ENCODE measurements at places on chromosomes 1 and 21. TPM values are rescaled to one million over a fixed set of nuclear protein-coding genes. Genes with fewer than 3 reads are reported as not detected.

DNA sequence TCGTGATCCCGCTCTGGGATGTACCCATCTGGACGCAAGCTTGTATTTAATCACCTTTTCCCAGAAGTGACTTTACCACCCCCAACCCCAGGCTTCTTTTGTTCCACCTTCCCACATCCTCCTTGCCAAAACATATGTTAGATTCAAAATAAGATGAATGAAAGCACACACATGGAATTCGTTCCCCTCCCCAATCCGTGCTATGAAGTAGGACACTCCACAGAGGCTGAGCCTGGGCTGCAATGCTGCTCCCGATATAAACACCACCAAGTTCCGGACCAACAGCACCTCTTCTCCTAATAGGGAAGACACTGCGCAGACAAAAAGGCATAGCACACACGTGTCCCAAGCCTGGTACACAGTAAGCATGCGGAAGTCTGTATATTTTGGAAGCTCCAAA lies 86.1 kb downstream of the CLSTN1 start:
- H3K27me3 ChIP-seq = no peaks in the 10 kb centered on the region
- no peak for DNase-seq
- H3K4me1 ChIP-seq = no peaks in the 10 kb centered on the region

DNA sequence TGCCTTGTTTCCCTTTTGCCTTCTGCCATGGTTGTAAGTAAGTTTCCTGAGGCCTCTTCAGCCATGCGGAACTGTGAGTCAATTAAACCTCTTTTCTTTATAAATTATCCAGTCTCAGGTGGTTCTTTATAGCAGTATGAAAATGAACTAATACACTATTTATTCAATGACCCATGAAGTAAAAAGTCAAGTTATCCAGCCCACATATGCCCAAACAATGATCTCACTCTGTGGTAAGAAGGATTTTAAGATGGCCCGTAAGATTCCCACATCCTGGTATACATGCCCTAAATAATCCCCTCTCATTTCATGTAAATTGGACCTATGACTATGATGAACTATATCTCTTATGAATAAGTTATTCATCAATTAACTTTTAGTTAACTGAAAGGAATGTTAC lies 1008.3 kb upstream of the B3GALT2 start:
- no peak overlapping the region for H3K4me3 ChIP-seq
- no peak overlapping the region for H3K27ac ChIP-seq
- no peaks in the 10 kb centered on the region for H3K4me1 ChIP-seq
- no peaks in the 10 kb centered on the region for H3K27me3 ChIP-seq
- DNase-seq = no peak

- H3K27me3 ChIP-seq = no peaks in the 10 kb centered on the region
- H3K36me3 ChIP-seq = peaks cover 29% of the 10 kb centered on the region
- no peak for DNase-seq
These were observed 162.4 kb downstream of the PGBD5 start for GRCh38 chr1:230263568-230264195.

DNA sequence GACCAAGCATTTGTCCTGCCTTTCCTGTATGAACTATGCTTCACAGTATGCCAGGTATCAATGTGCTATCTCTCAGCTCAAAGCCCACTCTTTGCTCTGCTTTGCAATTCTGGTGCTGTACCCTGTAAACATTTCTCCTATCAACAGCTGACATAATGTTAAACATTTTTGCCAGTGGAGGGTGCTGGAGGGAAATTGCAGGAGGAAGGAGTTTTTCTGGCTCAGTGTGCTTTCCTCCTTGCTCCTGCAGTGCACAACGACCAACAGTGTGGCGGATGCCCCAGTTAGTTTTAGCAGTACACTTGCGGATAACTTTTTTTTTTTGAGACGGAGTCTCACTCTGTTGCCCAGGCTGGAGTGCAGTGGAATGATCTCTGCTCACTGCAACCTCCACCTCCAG lies 67.1 kb upstream of the PTGFRN start:
- H3K27ac ChIP-seq = no peak overlapping the region
- H3K36me3 ChIP-seq = no peaks in the 10 kb centered on the region
- DNase-seq = peak; percentile 21
- H3K4me3 ChIP-seq = no peak overlapping the region

DNA sequence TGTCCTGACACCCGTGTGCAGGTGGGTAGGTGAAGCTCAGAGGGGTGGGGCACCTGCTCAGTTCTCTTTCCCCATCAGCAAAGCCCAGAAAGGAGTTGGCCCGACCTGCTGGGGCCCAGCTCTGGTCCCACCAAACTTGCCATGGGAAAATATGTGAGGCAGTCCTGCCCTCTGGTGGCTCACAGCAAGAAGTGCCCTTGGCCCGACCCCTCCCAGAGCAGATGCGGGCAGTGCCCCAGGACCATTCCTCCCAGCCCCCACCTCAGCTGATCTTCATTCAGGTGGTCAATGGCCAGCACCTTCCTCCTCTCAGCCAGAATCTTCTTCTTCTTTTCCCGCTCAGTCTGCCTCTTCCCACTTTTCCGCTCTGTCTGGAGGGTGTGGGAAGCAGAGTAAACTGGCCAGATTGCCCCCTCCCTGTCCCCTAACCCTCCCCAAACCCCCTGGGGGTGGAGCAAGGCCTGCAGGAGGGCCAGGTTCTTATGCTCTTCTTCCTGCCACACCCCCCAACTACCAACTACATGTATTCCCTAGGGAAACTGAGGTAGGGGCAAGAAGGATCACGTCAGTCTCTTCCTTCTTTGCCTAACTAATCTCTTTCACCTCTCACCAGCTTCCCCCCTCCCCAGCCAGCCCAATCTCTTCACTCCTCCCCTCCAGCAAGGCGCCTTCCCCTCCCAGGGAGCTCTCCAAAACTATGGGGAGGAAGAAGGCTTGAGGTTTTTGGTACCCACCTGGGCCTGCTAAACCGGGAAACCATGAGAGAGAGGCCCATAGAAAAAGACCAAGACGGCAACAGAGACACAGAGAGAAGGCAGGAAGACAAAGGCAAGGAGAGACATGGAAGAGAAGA lies 15.6 kb downstream of the TNNT2 start:
- DNase-seq = peak; percentile 50
- no peaks in the 10 kb centered on the region for H3K27me3 ChIP-seq
- H3K27ac ChIP-seq = no peak overlapping the region
- H3K4me3 ChIP-seq = no peak overlapping the region

DNA sequence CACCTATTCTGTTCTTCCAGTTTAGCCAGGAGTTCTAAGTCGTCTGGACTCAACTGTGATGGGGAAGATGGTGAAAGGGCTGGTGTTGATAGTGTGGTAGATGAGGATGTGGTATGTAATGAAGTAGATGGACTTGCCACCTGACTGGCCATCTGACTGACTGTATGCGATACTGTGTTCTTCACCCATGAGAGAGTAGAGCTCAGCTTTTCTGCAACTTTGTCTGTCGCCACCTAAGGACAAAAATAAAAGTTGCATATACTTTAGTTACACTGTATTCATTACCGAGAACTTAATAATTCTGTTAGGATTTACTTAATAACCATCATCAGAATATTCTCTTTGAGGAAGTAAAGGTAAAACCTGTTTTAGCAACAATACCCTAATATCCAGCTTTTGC lies 48.5 kb downstream of the EVI5 start:
- DNase-seq = no peak
- H3K4me3 ChIP-seq = no peak overlapping the region
- no peaks in the 10 kb centered on the region for H3K4me1 ChIP-seq
- H3K27me3 ChIP-seq = no peaks in the 10 kb centered on the region
- H3K36me3 ChIP-seq = no peaks in the 10 kb centered on the region

DNA sequence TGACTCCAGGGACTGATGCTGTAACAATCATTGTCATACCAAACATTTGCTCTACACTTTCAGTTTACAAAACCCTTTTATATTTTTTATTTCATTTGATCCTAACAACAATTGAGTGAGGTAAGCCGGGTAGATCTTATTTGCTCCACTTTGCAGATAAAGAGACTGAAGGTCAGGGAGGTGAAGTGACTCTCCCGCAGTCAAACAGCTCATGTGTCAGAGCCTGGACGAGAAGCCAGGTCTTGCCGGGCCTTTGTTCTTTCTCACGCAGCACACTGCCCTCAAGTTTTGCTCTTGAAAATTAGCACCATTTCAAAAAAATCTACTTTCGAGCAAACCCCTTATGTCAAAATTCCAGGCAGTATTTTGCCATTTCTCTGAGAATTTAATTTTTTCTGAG lies 65.2 kb downstream of the CD247 start:
- H3K4me3 ChIP-seq = no peak overlapping the region
- H3K27me3 ChIP-seq = no peaks in the 10 kb centered on the region
- DNase-seq = no peak
- no peak overlapping the region for H3K27ac ChIP-seq
- peaks cover 9% of the 10 kb centered on the region for H3K4me1 ChIP-seq

DNA sequence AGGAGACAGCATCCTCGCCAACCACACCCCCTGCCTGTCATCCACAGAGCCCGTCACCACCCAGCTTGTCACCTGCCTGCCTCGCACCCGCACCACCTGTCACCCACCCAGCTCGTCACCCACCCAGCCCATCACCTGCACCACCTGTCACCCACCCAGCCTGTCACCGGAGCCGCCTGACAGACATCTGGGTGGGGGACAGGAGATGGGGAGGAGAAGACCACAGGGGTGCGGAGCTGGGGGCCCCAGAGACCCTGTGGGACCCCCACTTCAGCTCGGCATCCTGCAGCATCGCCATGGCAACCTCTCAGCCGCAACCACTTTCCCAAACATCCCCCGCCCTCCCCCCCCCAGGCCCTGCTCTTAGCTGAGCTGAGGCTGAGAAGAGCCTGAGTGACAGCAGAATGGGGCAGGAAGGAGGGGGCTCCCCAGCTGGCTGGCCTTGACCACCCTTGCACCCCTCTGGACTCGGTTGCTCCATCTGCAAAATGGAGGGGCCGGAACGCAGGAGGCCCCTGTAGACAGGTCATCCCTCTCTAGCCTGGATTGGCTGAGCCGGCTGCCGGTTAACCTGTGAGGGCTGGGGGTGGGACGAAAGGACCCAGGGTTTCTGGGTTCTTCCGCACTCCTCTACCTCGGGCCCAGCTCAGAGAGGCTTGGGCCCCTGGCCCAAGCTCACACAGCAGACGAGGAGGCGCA lies 11.6 kb downstream of the AHDC1 start:
- no peak overlapping the region for H3K4me3 ChIP-seq
- no peaks in the 10 kb centered on the region for H3K36me3 ChIP-seq
- no peak overlapping the region for H3K27ac ChIP-seq

GRCh38 chr1:167158111-167158812 lies 62.4 kb upstream of the POU2F1 start:
- H3K27me3 ChIP-seq = no peaks in the 10 kb centered on the region
- H3K36me3 ChIP-seq = no peaks in the 10 kb centered on the region
- no peak overlapping the region for H3K27ac ChIP-seq
- no peak overlapping the region for H3K4me3 ChIP-seq

The OPTC gene
- not detected for total RNA-seq

The SPRR1B gene
- not detected for total RNA-seq

The PERM1 gene
- total RNA-seq = not detected

The KCNAB2 gene
- 4.6 TPM for total RNA-seq

The PRKAA2 gene
- 7.5 TPM for total RNA-seq

The PGLYRP3 gene
- not detected for total RNA-seq

The MROH9 gene
- not detected for total RNA-seq
